ENCODE measurements at places on chromosomes 2 and 18.

- DNase-seq, result no peak
Measured at GRCh38 chr2:118309257-118309945, 221.1 kb downstream of the INSIG2 start.

DNA sequence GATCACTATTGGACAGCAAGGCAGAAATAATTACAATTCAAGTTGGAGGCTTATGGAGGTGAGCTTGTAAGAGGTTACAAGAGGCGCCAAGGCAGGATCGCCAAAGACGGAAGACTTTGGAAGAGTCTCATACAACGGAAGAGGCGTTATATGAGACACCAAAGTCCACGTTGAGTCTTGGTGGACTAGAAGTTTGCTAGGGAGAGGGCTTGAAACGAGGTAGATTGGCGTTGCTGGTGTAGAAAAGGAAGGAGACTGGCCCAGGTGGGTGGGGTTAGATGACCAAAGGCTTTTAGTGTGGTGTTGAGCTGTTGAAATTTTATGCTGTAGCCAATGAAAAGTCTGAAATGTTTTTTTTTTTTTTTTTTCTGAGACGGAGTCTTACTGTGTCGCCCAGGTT lies 1.4 kb downstream of the MSH2 start:
- DNase-seq, result no peak

DNA sequence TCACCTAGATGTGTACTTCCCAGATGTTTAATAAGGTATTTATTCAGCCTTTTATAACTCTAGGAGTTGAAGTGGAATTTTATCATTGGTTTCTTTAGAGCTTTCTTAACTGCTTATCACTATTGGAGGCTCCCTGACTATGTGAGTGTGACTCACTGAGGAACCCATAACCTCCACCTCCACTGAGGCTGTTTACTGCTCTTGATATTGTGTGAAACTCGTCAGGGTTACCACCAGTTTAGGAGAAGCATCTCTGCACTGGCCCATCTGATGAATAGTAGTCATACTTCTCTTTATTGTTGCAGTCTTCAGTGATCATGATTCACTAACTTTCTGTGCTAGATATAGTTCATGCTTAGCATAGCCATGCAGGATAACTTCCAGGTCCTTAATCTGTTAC lies 79.6 kb upstream of the UBXN4 start:
- no peak for DNase-seq

GRCh38 chr2:44347526-44347925 lies 13.8 kb downstream of the PREPL start:
- no peak for DNase-seq

GRCh38 chr18:10659594-10659993 lies 133.8 kb downstream of the NAPG start:
- no peak for DNase-seq

GRCh38 chr2:190994148-190994547 lies 19.8 kb downstream of the STAT1 start:
- DNase-seq, result no peak

DNA sequence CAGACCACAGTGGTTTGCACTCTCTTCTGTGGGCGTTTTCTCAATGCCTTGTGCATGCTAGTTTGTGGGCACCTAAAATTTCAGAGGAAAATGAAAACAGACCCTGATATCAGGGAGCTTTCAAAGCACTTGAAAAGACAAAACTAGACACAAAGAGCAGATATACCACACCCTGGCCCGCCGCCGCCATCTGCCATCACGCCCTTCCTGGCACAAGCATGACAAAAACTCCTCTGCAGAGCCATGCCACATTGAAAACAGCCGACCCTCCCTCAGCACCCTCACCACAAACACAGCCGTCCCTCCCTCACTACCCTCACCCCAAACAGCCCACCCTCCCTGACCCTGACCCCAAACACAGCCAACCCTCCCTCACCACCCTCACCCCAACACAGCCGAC lies 84.8 kb upstream of the RAB6C start:
- no peak for DNase-seq

Data from stimulated activated CD4-positive, alpha-beta T cell treated with anti-CD3 and anti-CD28 coated beads, TNF-alpha, amount 100 ng/mL, for 4 hours (primary cell).